Gastroesophageal sphincter (tissue), 4 donors: ENCODE measurements at places on chromosomes 13 and 19. TPM values are rescaled to one million over a fixed set of nuclear protein-coding genes. Genes with fewer than 3 reads are reported as not detected.

MRPL54 gene
- 84.5 TPM for total RNA-seq

COL4A2 gene
- total RNA-seq = 478 TPM

NANOS3 gene
- total RNA-seq = 5.0 TPM

CC2D1A gene
- total RNA-seq = 15.6 TPM

LILRA6 gene
- 4.2 TPM for total RNA-seq

MLLT1 gene
- total RNA-seq = 21.4 TPM

CTXN1 gene
- 22.4 TPM for total RNA-seq

ACP5 gene
- 10.3 TPM for total RNA-seq

ZNF264 gene
- 61.3 TPM for total RNA-seq

MAB21L1 gene
- 1.1 TPM for total RNA-seq

DGKH gene
- total RNA-seq = 32.5 TPM

ZNF98 gene
- total RNA-seq = 7.2 TPM

ZNF565 gene
- 6.3 TPM for total RNA-seq

CEBPA gene
- 7.0 TPM for total RNA-seq

C13orf42 gene
- total RNA-seq = not detected
